ENCODE measurements at places on chromosomes 3 and 15.

DNA sequence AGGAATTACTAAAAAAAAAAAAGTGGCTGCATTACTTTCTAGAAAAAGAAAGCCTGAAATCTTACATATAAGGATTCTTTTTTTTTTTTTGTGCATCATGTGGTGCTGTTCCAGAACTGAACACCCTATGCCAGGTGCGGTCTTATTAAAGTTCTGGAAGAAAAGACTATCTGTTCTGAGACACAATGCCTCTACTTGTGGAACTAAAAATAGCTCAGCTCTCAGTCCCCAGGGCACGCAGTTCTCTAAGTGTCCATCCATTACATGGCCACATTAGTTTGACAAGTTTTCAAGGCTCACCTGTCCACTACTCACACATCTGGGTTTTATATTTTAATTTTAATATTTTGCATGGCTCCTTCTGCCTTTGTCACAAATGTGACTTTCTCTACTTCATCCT lies 126.6 kb upstream of the ADAMTS9 start:
- no peak for DNase-seq

DNA sequence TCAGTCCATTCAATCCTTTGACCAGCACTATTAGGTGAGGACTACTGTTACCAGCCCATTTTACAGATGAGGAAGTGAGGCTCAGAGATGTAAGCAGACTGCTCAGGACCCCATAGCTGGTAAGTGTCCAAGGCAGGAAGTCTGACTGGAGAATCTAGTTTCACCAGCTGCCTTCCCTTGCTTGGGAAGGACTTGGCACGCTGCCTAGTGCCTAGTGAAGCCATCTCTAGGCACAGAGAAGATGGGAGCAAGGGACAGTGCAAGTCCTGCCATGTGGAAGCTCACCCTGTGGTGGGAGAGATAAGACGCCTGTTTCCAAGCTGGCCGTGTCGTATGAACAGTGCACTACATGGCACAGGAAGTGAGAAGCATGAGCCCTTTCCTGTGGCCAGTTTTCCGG lies 111.8 kb upstream of the TMC3 start:
- no peak for DNase-seq

- no peak for DNase-seq
Observed at GRCh38 chr15:74628949-74629348, 13.3 kb downstream of the CLK3 start.

- no peak for DNase-seq
Observed at GRCh38 chr15:45428491-45428890, 50.1 kb upstream of the GATM start.

GRCh38 chr15:70453238-70453637 lies 310.1 kb downstream of the UACA start:
- no peak for DNase-seq

GRCh38 chr15:83794209-83794608 lies 140.3 kb downstream of the ADAMTSL3 start:
- DNase-seq = no peak

GRCh38 chr3:49512781-49513355 lies 41.4 kb upstream of the BSN start:
- no peak for DNase-seq

DNA sequence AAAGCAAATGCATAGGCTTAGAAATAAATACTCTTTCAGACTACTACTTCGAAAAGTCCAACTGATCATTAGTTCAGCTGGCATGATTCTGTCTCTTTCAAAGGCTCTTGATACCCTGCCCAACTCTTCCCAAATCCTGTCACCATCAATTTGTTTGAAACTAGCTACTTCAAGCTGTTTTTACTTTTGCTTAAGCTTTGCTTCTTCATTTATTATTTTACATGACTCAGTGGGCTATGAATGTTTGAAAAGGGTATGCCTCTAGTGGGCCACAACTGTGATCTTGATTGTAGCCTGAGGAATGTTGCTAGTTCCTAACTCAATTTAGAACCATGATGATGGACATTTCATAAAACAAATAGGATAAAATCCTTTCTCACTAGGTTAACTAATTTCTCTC lies 340.8 kb downstream of the NAALADL2 start:
- DNase-seq = no peak

GRCh38 chr15:88513195-88513594 lies 33.3 kb downstream of the DET1 start:
- DNase-seq = no peak

Data from WERI-Rb-1 (cell line).